Fibroblast of gingiva (primary cell): ENCODE measurements at places on chromosomes 5 and 9.

GRCh38 chr5:131321066-131321465 lies 57.2 kb downstream of the CDC42SE2 start:
- no peak for DNase-seq

- DNase-seq = no peak
These were observed 46.5 kb downstream of the NKD2 start for GRCh38 chr5:1054799-1055775.

DNA sequence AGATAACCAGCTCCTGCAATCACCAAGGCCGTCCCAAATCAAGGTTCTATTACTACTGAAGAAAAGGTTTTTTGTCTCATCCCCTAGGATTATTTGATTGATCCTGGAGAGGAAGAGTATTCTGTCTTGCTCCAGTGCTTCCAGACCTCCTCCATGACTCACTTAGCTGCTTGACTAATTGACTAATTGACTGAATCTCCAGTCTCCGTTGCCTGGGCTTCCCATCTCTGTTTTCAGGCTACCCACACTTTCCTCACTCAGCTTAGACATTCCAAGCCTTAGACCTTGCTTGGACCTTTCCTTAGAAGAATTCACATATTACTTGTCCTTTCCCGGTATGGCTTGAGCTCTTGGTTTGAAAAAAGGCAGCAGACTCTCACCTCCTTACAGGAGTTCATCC lies 60.6 kb downstream of the FRMD3 start:
- no peak for DNase-seq

GRCh38 chr5:145470396-145470979 lies 364.7 kb downstream of the PRELID2 start:
- no peak for DNase-seq

DNA sequence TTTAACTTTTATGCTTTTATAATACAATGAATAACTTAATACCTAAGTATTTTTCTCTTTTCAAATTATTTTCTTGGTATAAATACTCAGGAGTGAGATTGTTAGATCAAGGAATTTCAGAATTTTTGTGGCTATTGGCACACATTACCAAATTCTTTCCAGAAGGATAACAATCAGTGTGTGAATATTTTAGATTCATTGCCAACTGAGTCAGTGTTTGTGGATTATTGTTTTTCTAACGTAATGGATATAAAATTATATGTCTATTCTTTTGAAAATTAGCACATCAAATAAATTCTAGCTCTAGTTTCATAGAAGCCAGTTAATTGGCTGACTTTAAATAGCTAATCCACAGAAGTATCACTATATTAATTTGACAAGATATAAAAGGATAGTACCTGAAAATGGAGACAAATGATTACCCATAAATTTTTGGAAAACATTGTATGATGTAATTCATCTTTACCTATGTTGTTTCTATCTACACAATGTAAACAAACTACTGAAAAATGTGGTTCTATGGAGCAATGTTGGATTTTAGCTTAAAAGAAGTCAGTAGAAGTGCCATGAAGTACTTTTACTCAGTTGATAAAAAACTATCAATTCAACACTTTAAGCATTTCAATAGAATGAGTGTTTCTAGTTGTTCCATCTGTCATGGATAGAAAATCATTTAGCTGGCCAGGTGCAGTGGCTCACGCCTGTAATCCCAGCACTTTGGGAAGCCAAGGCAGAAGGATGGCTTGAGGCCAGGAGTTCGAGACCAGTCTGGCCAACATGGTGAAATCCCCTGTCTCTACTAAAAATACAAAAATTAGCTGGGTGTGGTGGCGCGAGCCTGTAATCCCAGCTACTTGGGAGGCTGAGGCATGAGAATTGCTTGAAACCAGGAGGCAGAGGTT lies 185.1 kb downstream of the ADAMTSL1 start:
- peak; percentile 56 for DNase-seq

DNA sequence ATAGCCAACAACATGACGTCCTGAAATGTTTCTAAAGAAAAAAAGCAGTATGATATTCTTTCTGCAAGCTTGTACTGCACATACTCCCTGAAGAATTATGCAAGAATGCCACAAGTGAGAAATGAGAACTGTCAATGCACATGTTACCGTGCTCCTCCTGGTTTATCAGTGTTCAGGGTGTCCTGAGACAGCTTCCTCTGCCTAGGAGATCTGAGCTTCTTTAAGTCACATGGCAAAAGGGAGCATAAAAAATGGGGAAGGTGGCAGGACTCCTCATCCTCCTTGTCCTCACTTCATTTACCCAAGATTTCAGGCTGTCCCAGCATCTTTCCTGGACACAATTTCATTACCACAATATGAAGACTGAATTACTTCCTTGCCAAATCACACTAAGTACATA lies 238.2 kb downstream of the GLIS3 start:
- DNase-seq = no peak

- peak; percentile 27 for DNase-seq
These were observed 52.4 kb downstream of the DMRT1 start for GRCh38 chr9:893843-894420.
